ENCODE measurements at places on chromosomes 6 and 20.
A peak's percentile ranks its signal among the peaks of the same experiment; 100 is the strongest.

DNA sequence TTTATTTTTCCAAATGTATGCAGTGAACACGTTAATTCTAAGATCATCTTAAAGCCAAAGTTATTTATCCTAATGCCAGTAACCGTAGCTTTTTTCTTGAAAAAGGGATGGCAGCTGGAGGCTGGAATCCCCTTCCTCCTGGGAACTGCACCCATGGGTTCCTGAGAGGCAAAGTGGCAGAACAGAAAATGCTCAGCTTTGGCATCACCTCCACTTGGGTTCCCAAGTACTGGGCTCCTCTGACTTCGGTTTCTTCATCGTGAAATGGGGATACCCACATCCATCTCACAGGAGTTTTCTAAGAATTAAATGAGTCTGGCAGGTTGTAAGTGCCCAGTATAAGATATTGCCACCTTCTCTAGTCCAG, 6.2 kb upstream of the DDX43 start:
- DNase-seq: no peak

DNA sequence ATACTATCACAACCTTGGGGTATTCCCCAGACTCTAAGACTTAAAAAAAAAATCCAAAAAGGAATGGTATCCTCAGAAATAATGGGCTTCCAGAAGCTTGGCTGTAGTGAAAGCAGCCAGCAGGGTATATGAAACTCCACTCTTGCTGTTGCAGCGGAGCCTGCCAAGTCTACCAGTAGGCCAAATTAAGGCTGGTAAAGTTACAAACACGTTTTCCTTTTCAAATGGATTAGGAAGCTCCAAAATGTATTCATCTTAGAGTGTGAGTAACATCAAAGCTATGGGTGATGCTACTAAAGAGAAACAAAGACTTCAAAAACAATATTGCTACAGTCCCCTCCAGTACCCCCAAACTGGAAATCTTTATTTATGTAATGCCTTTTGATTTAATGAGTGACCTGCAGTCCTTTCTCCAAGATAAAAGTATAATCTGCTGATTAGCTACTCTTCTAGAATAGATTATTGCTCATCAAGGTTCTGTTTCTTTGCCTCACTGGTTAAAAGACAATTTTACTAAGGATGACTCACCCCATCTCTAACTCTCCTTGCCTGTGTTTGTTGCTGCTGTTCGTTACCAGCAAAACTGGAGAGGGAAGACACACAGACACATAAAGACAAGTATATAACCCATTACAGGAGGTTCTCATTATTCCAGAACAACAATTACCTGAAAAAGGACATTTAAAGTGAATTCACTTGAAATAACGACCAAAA, 84.9 kb downstream of the BTBD9 start:
- no peak for DNase-seq

DNA sequence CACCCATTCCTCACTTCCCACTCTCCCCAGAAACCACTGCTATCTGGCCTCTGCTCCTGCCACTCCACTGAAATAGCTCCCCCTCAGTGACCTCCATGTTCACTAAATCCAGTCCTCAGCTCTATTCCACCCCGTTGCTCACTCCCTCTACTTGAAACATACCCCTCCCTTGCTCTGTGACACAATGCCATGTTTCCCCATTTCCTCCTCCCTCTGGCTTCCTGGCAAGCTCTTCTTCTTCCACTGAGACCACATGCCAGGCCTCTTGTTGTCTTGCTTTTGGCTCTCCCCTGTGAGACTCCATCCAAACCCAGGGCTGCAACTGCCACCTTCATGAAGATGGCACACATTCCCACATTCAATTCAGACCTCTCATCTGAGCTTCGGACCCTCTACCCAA, 13.9 kb downstream of the TMEM151B start:
- no peak for DNase-seq

- no peak for DNase-seq
These were observed 108.4 kb downstream of the FOXF2 start for GRCh38 chr6:1497761-1498105.

- DNase-seq: no peak
These were observed 31.5 kb downstream of the PDE7B start for GRCh38 chr6:135883045-135883444.

GRCh38 chr20:2871661-2872458, 1.4 kb upstream of the PTPRA start:
- no peak for DNase-seq

GRCh38 chr6:20680697-20681165, 146.5 kb downstream of the CDKAL1 start:
- DNase-seq: no peak

DNA sequence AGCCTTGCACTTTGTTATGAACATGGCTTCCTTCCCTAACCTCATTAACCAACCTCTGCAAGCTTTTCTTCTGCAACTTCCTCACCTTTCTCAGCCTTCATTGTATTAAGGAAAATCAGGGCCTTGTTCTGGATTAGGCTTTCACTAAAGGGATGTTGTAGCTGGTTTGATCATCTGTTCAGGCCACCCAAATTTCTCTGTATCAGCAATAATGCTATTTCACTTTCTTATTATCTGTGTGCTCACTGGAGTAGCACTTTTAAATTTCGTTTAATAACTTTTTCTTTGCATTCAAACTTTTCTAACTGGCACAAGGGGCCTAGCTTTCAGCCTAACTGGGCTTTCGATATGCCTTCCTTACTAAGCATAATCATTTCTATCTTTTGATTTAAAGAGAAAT, 96.7 kb downstream of the GFRAL start:
- DNase-seq: no peak

DNA sequence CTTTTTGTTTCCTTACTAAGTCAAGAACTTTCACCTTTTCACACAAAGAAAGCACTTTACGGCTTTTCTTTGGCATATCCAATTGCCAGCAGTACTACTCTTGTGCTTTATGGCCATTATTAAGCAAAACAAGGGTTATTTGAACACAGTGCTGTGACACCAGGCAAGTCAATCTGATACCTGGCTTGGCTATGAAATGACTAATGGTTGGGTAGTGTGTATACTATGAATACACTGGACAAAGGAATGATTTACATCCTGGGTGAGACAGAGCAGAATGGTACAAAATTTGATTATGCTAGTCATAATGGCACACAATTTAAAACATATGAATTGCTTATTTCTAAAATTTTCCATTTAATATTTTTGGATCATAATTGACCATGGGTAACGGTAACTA, 22.1 kb upstream of the ADGRF1 start:
- DNase-seq: no peak

- DNase-seq: no peak
These were observed 68.3 kb downstream of the MMS22L start for GRCh38 chr6:97214671-97215070.

DNA sequence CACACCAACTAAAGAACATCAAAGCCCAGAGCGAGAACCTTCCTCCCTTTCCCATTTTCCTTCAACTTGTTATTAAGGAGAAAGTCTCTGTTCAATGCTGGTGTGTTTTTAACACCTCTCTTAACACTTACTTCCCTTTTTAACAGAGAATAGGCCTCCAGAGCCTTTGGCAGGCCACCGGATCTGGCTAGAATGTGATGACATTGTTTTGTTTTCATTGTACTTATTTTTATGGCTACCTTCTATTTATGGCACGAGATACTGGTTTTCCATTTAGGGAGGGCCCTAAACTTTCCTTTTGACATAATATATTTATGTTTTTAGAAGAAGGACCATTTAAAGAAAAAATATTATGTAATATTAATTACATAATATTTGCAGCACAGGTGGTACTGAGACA, 21.6 kb downstream of the TCF15 start:
- DNase-seq: no peak

DNA sequence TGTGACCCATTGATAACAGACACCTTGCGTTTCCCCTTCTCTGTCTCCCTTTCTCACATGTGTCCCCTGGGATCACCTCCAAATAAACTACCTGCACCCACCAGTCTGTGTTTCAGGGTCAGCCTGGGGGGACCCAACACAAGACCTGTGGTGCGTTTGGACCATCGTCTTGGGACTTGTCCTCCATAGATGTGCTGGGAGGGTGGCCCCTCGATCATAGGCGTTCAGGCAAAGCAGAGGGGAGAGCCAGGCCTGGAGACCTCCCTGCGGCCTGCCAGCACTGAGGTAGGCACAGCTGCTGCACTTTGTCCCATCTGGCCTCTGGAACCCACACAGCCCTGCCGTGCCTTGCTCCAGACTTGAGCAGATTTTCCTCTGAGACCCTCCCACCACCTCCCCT, 18.1 kb downstream of the CST9 start:
- DNase-seq: no peak

DNA sequence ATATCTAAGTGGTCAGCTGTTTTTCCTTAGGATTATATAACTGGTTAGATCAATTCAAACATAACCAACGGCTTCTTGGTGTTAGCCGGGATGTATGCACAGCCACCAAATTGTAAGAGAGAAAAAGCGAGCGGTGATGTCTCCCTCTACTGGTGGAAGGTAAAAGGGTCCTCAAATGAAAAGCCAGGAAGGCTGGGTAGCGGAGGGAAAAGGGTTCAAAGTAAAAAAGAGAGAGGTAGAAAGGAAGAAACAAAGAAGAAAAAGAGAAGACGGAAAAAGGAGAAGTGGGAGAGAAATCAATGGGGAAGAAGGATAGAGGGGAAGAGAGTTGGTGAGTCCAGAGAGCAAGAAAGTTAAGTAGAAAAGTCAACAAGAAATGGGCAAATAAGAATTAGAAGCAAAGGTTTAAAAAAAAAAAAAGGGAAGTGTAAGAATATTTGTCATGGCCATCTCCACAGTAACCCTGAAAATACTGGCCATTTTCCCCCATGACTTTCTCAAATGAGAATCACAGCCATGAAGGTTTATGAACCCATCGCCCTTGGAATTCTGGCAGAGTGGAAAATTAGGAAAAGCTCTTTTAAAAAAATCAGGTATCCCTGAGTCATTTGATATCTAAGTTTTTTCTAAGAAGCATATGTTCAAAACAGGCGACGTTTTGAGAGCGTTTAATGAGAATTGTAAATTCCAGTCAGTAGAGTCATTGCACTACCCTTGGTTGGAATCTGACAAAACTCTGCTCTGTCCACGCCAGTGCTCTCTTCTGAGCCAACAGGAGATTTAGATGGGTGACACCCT, 155.6 kb upstream of the SNX9 start:
- DNase-seq: peak; percentile 81

GRCh38 chr6:91812596-91813274, 1225.9 kb upstream of the MAP3K7 start:
- no peak for DNase-seq

GRCh38 chr6:132204591-132204990, 196.7 kb downstream of the MOXD1 start:
- no peak for DNase-seq

GRCh38 chr20:17806739-17807441, 107.1 kb downstream of the BANF2 start:
- no peak for DNase-seq

- peak; percentile 82 for DNase-seq
These were observed 941 bp upstream of the SOX12 start for GRCh38 chr20:324177-325044.

DNA sequence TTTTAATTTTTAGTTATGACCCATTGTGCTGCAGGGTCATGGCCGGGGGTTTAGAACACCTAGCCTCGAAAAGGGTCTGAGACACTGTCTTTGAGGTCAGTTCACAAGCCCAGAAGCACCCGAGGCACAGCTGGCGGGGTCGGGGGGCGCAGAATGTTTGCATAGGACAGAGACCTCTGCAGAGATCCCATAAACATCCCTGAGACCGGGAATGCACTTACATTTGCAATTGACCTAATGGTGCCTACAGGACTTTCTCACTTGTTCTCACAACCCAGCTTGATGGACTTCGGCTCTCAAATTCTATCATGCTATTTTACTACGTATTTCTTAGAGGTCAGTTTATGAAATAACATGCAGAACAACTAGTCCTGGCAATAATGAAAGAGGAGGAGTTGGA, 33.5 kb upstream of the FOXC1 start:
- no peak for DNase-seq

- no peak for DNase-seq
These were observed 118.8 kb upstream of the ARID1B start for GRCh38 chr6:156658186-156658965.

- no peak for DNase-seq
These were observed 59.5 kb downstream of the LYRM4 start for GRCh38 chr6:5201271-5201670.

DNA sequence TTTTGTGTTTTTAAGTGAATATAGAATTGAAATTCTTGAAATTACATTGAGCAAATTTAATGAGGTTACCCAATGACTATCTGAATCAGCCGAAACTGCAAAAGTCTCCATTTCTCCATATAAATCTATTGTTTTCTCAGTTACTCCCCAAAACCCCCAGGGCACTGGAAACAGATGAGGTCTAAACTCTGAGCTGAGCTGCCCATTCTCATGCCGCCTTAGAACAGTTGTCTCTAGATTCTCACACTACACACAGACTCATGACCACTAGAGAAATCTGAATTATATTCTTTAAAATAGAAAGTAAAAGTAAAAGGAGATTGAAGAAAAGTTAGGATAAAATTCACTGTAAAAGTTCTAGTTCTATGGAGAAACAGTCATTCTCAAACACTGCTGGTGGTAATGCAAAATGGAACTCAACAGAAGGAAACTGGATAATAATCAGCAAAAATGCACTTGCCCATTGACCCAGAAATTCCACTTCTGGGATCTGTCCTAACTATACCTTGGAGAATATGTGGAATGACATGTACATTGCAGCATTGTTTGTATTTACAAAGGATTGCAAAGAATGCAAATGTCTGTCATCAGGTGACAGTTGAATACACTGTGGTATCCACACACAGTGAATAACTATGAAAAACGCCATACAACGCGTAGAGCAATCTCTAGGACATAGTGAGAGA, 125.5 kb downstream of the IPCEF1 start:
- DNase-seq: no peak

GRCh38 chr6:166259296-166259977, 48.8 kb downstream of the PRR18 start:
- peak; percentile 11 for DNase-seq

GRCh38 chr6:132456700-132457143, 55.4 kb upstream of the MOXD1 start:
- DNase-seq: no peak

GRCh38 chr6:118959903-118960302, 24.9 kb upstream of the MCM9 start:
- no peak for DNase-seq

- DNase-seq: no peak
These were observed 44.1 kb upstream of the AKIRIN2 start for GRCh38 chr6:87745966-87746721.

DNA sequence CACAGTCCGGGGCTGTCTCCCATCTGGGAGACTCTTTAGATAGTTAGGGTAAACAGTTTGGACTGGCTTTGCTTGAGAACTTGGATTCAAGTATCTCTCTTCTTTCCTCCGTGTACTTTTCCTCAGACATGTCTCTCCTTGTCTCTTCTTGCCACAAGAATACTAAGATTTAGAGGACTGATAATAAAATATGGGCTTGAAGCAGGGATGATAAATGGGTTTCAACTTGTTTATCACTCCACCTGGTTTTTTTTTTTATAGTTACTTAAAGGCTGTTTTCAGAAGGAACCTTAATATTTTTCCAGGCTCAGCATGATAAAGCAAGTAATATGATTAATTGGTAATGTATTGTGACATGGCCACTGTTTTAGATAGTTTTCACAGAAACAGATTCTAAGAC, 40.9 kb upstream of the KIF13A start:
- no peak for DNase-seq

GRCh38 chr6:169824848-169825557, 73.6 kb downstream of the ERMARD start:
- DNase-seq: no peak

GRCh38 chr6:34237316-34237721, 646 bp downstream of the HMGA1 start:
- DNase-seq: peak; percentile 50

- no peak for DNase-seq
These were observed 107.3 kb upstream of the BCLAF1 start for GRCh38 chr6:136396908-136397307.

GRCh38 chr6:10441655-10442009, 26.8 kb upstream of the TFAP2A start:
- no peak for DNase-seq

Data from midbrain (tissue), 1 donor.